ENCODE measurements at places on chromosomes 1 and 21.

DNA sequence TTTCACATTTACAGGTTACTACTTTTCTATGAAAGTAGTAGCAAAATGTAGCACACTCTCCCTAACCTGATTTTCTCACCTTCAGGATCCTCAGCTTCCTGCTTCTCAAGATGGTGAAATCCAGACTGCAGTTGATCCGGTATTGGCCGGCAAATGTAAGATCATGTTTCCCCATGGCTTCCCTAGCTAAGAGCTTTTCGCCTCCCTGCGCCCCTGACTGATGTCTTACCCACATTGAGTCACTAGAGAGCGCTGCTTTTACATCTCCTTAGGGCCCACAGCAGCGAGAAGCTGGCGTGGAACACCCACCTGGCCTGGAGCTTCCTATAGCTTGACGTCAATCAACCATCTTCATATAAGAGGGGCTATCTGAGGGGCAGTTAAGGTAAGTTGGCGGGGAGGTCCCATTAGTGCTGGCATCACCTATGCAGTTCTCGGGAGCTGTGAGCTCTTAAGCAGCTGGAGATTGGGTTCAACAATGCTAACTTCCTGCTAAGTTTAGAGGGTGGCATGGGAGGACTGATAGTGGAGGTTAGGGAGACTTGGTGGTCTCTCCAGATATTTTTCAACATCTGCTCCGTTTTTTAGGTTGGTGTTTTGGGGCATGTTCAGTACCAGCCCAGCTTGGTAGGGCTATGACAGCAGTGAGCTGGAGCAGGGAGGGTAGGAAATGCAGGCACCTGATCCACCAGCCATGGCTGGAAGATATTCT is 5.5 kb downstream of the PTPN7 start:
- DNase-seq = peak; percentile 75

DNA sequence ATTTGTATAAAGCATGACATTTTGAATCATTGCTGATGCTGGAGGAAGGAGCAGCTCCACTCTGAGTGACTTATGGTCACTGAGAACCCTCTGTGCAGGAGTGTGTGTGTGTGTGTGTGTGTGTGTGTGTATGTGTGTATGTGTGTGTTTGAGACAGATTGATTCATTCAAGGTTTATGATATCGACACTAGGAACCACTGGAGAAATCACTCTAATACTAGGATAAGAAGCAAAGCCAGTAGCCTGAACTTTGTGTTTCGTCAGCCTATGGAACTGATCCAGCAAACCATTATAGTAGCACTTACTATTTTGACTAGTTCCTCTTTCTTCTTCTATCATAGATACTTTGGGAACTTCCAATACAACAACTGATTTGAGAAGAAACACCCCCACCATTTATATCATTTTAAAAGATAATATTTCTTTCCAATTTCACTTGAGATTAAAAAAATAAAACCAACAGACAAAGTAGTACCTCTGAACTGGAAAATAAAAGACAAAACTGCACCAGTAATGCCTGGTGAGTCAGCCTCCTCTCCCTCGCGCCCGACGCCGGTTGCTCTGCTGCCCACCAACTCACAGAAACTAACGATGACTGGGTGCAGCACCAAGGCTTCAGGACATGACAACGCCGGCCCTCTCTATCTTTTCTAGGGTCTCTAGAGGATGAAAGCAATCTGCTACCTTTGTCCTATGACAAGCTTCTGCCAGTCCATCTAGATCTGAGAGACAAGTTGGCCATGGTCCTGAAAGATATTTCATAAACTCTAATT is 20.9 kb downstream of the SLAMF1 start:
- DNase-seq = no peak

- no peak for DNase-seq
Measured at GRCh38 chr1:6822530-6823359, 37.5 kb downstream of the CAMTA1 start.

- DNase-seq = no peak
Measured at GRCh38 chr1:157019457-157019856, 26.1 kb downstream of the ARHGEF11 start.

- DNase-seq = no peak
Measured at GRCh38 chr1:115782571-115783281, 14.2 kb upstream of the CASQ2 start.

DNA sequence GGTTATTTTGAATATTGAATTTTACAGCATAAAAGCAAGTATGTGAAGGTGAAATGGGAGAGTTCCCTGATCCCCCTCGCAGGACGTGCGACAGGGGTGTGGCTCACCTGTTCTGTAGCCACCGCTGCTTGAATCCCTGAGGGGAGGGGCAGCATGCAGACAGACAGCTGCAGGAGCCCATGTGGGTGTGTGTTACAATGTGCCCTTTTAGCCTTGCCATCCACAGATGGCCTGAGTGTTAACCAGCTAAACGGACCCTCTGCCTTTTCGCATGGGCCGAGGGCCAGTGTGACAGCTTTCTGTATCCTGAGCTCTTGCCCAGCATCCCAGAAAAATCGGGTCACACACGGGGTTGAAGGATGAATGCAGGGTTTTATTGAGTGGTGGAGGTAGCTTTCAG is 43.3 kb downstream of the JAM2 start:
- no peak for DNase-seq
